ENCODE measurements at places on chromosomes 4 and X.
A peak's percentile ranks its signal among the peaks of the same experiment; 100 is the strongest.

GRCh38 chrX:31929366-31929765 is 857.5 kb upstream of the FTHL17 start:
- DNase-seq = no peak

GRCh38 chr4:12359420-12359819 is 930.7 kb upstream of the HS3ST1 start:
- DNase-seq = no peak

- DNase-seq = no peak
These were observed 1.0 kb upstream of the PPP2R2C start for GRCh38 chr4:6473264-6474052.

- DNase-seq = peak; percentile 75
These were observed 134.7 kb downstream of the PALLD start for GRCh38 chr4:168631241-168632162.

DNA sequence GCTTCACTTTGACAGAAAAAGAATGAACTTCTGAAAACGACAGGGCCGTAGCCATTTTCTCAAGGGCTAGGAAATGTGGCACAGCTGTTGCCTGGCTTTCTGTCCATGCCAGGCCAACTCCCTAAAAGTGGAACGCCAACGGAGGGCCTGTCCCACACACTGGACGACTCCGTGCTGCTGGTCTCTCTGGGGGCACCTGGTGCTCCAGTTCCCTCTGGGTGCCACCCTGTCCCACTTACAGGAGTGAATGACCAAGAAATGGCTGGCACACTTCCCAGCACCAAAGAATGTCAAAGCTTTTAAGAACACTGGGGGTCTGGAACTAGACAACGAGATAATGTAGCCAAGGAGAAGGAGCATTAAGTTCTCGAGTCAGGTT is 40.9 kb downstream of the GATB start:
- no peak for DNase-seq
